Activated CD4-positive, alpha-beta memory T cell treated with anti-CD3 and anti-CD28 coated beads, Interleukin-2, amount 10 ng/mL, durations not matched to agents 7 days and 5 days (primary cell): ENCODE measurements at places on chromosomes 6 and 20.

DNA sequence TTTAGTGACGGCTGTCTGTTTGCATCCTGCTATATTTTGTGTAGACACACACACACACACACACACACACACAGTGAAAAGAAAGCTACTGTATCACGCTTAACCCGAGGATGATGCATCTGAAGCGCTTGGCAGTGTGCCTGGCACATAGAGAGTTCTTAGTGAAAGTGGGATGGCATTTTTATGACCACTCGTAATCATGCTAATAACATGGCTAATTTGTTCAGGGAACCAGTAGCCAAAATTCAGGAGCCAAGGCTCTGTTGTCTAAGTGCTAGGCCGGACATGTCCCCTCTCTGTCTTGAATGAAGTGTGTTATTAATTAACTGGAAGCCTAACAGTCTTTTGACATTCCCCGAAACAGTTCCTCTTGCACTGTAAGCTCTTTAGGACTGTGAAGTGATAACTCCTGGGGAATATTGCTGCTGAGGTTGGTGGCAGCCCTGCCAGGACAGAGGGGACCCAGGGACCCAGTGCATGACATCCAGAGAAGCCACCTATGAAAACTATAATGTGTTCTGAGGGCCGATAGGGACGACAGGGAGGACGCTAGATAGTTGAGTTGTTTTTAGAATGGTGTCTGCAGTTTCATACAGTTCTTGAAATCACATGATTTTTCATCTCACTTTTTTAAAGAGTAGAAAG is 45.0 kb upstream of the IRF4 start:
- no peak for DNase-seq
- no peaks in the 10 kb centered on the region for H3K27me3 ChIP-seq
- no peak overlapping the region for H3K27ac ChIP-seq
- peaks cover 8% of the 10 kb centered on the region for H3K4me1 ChIP-seq

GRCh38 chr6:134772671-134773360 is 177.1 kb downstream of the ALDH8A1 start:
- H3K27ac ChIP-seq: no peak overlapping the region
- H3K4me3 ChIP-seq: no peak overlapping the region
- no peaks in the 10 kb centered on the region for H3K4me1 ChIP-seq

- H3K27ac ChIP-seq: no peak overlapping the region
- peak overlapping the region; percentile 9 for H3K4me3 ChIP-seq
- peaks cover 68% of the 10 kb centered on the region for H3K27me3 ChIP-seq
- H3K36me3 ChIP-seq: no peaks in the 10 kb centered on the region
These were observed 3.1 kb downstream of the MMP9 start for GRCh38 chr20:46011631-46012482.

DNA sequence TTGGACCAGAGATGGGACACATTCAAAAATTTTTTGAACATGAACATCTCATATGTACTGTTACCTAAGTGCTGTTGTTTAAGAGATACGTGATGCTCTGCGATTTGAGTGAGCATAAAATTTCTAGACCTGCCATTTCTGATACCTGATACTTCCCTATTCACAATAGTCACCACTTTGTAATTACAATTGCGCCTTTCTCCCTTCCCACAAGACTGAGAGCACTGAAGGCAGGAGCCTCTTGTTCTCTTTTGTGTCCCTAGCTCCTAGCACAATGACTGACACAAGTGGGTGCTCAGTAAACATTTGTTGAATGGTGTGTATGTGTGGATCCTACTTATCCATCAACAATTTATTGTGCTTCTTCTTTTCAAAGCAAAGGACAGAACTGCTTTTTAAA is 92.8 kb upstream of the TMEM30A start:
- no peak for DNase-seq
- H3K4me3 ChIP-seq: no peak overlapping the region
- peaks cover 25% of the 10 kb centered on the region for H3K27me3 ChIP-seq

- H3K4me1 ChIP-seq: no peaks in the 10 kb centered on the region
- no peak overlapping the region for H3K4me3 ChIP-seq
- H3K27me3 ChIP-seq: peaks cover 4% of the 10 kb centered on the region
- H3K36me3 ChIP-seq: no peaks in the 10 kb centered on the region
- no peak for DNase-seq
- no peak overlapping the region for H3K27ac ChIP-seq
These were observed 13.7 kb downstream of the MAS1 start for GRCh38 chr6:159904497-159904911.

- peak; percentile 61 for DNase-seq
- no peak overlapping the region for H3K27ac ChIP-seq
- no peaks in the 10 kb centered on the region for H3K36me3 ChIP-seq
- H3K27me3 ChIP-seq: peaks cover 3% of the 10 kb centered on the region
These were observed 118.3 kb downstream of the SLX4IP start for GRCh38 chr20:10553326-10553984.

- no peak for DNase-seq
- no peaks in the 10 kb centered on the region for H3K36me3 ChIP-seq
- no peaks in the 10 kb centered on the region for H3K27me3 ChIP-seq
- H3K27ac ChIP-seq: no peak overlapping the region
- H3K4me3 ChIP-seq: no peak overlapping the region
These were observed 958.8 kb downstream of the TFAP2A start for GRCh38 chr6:9455864-9456658.

- H3K4me3 ChIP-seq: no peak overlapping the region
- peaks cover 3% of the 10 kb centered on the region for H3K36me3 ChIP-seq
- peaks cover 7% of the 10 kb centered on the region for H3K4me1 ChIP-seq
- DNase-seq: no peak
These were observed 111.8 kb upstream of the TNFAIP3 start for GRCh38 chr6:137755284-137755683.
